Occipital lobe (tissue), 3 donors: ENCODE measurements at places on chromosomes 6 and 20. TPM values are rescaled to one million over a fixed set of nuclear protein-coding genes. Genes with fewer than 3 reads are reported as not detected.

Gene HTR1E
- total RNA-seq, result 0.16 TPM

Gene PRL
- total RNA-seq, result not detected

Gene GPR6
- total RNA-seq, result not detected

Gene LHFPL5
- 1.1 TPM for total RNA-seq

Gene LY6G6D
- total RNA-seq, result not detected

Gene BPIFB4
- not detected for total RNA-seq

Gene MUC22
- total RNA-seq, result not detected

Gene RAB44
- total RNA-seq, result not detected

Gene SEMG1
- not detected for total RNA-seq

Gene ASIP
- total RNA-seq, result not detected

Gene OSER1
- 35.9 TPM for total RNA-seq

Gene CFB
- 0.62 TPM for total RNA-seq

Gene AIF1
- total RNA-seq, result 4.1 TPM

Gene CAP2
- 33.7 TPM for total RNA-seq

Gene CLVS2
- 56.1 TPM for total RNA-seq

Gene ISM1
- 1.6 TPM for total RNA-seq

Gene PGBD1
- total RNA-seq, result 17.0 TPM

Gene SPATA25
- total RNA-seq, result 1.7 TPM

Gene POU5F1
- total RNA-seq, result not detected

Gene RFX6
- total RNA-seq, result not detected

Gene PAK5
- total RNA-seq, result 55.7 TPM

Gene GLP1R
- not detected for total RNA-seq

Gene JPH2
- 0.16 TPM for total RNA-seq

Gene SLC22A16
- total RNA-seq, result 0.31 TPM

Gene CGAS
- total RNA-seq, result 1.2 TPM

Gene ENPP4
- 27.8 TPM for total RNA-seq

Gene TFAP2D
- total RNA-seq, result 0.47 TPM

Gene LRRN4
- not detected for total RNA-seq

Gene BIRC7
- not detected for total RNA-seq

Gene MAN1A1
- 24.0 TPM for total RNA-seq

Gene FLRT3
- total RNA-seq, result 27.5 TPM

Gene MICB
- 0.47 TPM for total RNA-seq

Gene CSNK2B
- total RNA-seq, result 69.9 TPM

Gene CRISP2
- not detected for total RNA-seq

Gene RPP21
- 12.8 TPM for total RNA-seq

Gene PANK2
- total RNA-seq, result 61.6 TPM
